ENCODE measurements at places on chromosomes 2 and 18.

DNA sequence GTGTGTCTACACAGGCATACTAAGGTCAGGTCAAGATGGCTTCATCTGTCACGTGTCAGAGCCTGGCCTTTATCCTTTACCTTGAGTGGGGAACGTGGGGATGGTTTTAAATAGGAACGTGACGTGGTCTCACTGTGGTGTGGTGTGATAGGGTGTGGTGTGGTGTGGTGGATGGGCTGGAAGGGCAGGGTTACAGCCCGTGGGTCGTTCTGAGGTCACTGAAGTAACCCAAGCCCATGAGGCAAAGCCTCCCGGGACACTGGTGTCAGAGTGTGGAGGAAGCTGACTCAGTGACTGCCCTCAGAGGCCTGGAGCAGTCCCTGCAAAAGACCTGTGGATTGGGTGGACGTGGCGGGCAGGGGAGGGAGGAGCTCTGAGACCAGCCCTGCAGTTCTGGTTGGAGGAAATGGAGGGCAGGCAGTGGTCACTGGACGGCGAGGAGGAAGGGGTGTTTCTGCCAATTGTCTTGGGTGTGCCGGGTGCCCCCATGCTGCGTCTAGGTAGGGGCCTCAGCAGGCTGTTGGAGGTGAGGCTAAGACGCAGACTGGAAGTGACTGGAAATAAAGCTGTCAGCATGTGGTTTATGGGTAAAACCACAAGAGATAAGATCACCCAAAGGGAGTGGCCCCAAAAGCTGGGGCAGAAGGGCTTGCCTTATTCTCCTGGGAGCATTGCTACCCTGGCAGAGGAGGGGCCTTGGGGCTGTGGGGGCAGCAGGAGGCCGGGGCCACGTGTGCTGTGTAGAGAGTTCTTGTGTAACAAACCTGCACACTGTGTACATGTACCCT lies 84.8 kb downstream of the SH3RF3 start:
- no peak for DNase-seq

- DNase-seq: no peak
These were observed 111.6 kb downstream of the RNF144A start for GRCh38 chr2:7028846-7029245.

GRCh38 chr2:17416884-17417391 lies 101.3 kb downstream of the RAD51AP2 start:
- DNase-seq: no peak

DNA sequence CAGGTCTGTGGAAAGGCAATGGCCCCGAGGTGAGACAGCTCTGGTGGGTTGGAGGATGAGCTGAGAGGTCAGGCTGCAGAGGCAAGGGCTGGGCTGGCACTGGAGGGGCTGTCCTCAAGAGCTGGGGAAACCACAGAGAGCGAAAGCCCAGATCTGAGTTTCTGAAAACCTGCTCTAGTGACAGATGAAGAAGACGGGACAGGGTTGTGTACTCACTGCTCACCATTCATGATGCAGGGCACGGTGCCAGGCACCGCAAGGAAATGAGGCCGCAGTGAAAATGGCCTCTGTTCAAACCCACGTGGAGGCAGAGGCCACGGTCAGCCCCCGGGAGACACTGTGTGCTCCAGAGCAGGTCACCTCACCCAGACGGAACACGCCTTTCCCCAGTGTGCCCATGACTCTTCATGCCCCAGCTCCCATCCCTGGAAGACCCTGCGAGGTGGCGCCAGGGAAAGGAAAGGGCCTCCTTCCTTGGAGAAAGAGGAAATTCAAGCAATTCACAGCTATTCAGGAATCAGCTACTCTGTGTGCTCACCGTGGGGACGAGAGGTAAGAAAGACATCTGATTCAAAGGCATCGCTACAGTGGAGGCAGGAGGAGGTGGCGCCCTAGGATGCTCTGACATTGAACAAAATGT lies 24.3 kb upstream of the ID2 start:
- DNase-seq: no peak

DNA sequence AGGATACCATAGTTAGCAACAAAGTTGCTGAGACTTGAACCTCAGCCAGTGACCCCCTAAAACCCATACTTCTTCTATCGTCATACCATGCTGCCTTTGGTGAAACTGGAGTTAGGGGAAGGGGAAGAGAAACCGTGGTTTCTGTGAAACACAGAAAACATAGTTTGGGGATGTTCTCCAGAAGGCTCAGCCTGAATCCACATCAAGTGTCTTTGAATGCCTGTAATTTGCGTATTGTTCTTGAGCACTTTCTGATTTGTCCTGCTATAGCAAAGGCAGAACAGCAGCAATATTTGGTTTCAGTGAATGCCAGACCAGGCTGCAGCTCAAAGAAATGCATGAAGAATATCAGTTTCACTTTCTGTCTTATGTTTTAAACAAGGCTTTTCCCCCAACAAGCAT lies 258.7 kb downstream of the TTC32 start:
- DNase-seq: no peak

DNA sequence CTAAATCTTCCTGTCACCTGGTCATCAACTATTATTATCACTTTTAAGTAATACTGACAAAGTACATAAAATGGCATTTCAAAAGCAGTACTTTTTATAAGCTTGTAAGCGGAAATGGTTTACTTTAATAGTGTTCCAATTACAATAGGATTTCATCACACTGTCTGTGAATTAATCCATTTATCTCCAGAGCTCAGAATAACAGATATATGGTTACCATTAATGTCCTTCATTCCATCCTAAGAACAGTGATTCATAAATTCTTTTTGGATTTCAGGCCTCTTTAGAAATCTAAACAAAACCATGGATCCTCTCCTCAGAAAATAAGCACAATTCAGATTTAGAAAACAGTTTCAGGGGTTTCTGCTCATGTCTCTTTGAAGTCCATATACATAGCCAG lies 68.4 kb downstream of the PID1 start:
- no peak for DNase-seq

DNA sequence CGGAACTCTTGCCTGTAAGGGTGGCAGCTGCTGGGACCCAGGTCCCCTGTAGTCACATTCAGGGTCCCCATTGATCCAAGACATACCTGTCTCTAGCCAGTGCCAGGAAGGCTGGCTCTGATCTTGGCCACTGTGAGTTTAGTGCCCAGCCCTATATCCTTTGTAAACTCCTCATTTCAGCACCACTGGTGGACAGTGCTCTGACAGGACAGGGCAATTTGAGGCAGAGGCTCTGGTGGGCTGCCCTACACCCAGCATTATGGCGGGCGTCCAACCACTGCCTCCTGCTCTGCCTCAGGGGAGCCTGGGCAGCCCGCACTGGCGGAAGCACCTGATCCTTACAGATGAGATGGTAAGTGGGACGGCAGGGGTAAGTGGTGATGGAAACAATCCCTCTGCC lies 55.2 kb upstream of the MGAT4A start:
- DNase-seq: no peak

- DNase-seq: peak; percentile 77
These were observed 18.8 kb downstream of the ZNF385B start for GRCh38 chr2:179842498-179843153.

DNA sequence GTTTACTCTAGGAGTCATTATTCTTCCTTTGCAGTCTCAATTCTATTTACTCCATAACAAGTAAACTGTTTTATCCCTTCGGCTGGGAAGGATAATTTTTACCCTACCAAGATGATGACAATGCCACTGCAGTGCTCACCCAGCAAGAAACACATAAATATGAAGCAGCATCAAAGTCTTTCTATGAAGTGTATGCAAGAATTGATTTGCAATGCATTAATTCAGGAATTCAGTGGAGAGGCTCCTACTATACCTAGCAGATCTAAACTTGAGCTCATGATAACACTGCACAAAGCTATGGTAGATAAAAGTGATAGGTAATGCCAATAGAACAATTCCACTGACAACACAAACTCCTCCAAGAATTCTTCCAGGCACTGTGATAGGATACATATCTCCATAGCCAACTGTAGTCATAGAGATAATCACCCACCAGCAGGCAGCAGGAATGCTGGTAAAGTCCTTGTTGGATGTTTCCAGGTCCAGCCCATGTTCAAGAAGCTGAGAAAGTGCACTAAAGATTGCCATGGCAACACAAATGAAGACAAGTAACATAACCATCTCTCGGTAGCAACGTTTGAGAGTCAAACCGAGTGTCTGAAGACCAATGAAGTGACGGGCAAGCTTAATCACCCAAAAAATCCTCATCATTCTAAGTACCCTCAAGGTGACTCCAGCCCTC lies 49.9 kb downstream of the KCNG3 start:
- DNase-seq: no peak

GRCh38 chr2:29013057-29013780 lies 32.1 kb downstream of the TOGARAM2 start:
- no peak for DNase-seq

DNA sequence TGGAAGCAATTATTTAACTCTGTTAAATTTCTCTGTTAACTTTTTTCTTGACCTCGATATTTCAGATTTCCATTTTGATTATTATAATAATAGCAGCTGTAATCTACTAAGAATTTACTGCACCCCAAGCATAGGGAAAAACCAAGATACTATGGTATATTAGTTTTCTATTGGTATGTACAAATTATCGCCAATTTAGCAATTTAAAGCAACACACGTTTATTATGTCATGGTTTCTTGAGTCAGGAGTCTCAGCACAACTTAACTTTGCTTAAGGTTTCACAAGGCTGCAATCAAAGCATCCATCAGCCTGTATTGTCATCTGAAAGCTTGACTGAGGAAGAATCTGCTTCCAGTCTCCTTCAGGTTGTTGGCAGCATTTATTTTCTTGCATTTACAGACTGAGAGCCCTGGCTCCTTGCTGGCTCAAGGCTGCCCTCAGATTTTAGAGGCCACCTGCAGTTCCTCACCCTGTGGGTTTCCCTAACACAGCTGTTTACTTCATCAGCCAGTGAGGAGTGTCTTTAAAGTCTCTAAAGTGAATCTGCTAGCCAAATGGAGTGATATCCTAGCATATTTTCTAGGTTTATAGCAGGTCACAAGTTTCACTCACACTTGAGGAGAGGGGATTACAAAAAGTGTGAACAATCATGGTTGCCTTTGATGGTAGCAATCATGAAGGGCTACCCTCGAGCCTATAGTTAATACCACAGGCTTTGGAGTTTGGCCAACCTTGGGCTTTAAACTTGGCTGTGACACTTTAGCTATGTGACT lies 4.4 kb upstream of the VPS54 start:
- DNase-seq: peak; percentile 54

GRCh38 chr2:46042207-46042637 lies 255.0 kb upstream of the EPAS1 start:
- no peak for DNase-seq

DNA sequence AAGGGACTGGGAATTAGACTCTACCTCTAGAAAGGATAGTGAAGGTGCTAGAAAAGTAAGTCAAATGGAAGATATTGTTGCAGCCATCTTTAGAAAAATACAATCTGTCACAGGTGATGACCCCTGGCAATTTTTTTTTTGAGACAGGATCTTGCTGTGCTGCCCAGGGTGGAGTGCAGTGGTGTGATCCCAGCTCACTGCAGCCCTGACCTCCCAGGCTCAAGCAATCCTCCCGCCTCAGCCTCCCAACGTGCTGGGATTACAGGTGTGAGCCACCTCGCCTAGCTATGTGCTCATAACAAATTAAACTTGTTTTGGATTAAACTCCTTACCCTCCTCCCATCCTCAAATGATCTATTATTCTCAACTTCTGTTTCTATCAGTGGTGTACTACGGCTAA lies 3.8 kb upstream of the GIGYF2 start:
- DNase-seq: no peak

DNA sequence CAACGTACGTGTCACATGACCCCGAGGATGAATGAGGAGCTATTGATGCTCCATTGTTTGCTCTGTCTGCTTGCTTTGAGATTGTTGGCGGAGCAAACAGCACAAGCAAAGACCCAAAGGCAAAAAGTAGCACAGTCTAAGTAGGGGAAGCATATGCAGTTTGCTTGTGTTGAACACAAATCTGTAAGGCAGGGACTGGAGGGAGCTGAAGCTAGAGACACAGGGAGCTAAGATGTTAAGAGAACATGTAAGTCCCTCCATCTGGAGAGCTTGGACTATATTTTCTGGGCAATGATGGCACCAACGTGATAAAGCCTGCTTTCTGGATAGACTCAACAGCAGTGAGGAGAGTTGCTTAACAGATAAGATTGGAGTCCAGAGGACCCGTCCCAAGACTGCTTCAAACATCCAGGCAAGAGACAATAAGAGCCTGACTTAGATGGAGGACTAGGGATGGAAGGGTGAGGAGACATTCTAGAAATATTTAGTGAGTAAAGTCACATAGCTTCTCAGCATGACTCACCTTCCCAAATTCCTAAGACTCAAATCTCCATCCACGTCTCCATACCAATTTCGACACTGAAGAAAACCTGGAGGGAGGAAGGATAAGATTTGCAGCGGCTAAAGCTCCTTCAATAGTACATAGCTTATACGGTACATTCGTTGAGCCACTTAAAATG lies 88.1 kb upstream of the KLF7 start:
- DNase-seq: no peak

DNA sequence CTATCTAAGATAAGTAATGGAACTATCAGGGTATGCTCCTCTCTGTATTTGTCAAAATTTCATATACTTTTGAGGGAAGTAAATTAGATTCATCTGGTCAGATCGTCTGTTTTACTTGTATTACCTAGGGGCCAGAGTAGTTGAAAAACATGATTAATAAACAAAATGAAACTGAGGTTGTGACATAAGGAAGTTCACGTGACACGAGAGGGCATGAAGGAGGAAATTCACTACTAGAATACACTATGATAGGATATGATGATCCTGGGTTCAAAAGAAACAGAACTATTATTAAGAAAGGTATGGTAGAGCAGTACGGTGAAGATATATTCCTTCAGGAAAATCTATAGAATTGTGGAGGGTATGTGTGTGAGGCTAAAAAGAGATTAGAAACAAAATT lies 58.4 kb upstream of the SPAG16 start:
- no peak for DNase-seq

DNA sequence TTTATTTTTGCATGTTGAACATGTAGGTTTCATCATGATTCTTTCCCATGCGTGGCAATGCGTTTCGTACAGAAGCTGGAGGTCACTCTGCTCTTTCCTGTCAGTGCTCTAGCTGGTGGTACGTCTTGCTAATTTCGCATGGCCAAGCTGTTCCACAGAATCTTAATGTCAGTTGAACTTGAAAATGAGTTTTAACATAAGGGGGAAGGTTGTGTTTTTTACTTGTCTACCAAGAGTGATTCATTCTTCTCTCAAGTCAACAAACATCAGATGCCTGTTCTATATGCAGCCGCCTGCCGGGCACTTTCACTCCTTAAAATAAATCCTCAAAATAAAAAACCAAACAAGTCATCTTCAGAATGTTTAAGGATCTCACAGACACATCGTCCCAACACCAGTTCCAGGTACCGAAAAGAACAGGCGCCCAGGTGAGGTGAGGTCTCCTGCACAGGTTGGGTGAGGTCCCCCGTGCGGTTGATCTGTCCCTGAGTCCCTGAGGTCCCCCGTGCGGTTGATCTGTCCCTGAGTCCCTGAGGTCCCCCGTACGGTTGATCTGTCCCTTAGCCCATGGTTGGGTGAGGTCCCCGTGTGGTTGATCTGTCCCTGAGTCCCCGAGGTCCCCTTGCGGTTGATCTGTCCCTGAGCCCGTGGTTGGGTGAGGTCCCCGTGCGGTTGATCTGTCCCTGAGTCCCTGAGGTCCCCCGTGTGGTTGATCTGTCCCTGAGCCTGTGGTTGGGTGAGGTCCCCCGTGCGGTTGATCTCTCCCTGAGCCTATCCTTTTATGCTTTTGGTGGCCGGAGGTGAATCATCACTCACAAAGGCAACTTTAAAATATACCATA lies 57.0 kb upstream of the KCNG2 start:
- DNase-seq: no peak

GRCh38 chr2:217864963-217865772 lies 137.6 kb downstream of the TNS1 start:
- peak; percentile 9 for DNase-seq
